ENCODE measurements at places on chromosomes 12 and 14. TPM values are rescaled to one million over a fixed set of nuclear protein-coding genes. Genes with fewer than 3 reads are reported as not detected.

DNA sequence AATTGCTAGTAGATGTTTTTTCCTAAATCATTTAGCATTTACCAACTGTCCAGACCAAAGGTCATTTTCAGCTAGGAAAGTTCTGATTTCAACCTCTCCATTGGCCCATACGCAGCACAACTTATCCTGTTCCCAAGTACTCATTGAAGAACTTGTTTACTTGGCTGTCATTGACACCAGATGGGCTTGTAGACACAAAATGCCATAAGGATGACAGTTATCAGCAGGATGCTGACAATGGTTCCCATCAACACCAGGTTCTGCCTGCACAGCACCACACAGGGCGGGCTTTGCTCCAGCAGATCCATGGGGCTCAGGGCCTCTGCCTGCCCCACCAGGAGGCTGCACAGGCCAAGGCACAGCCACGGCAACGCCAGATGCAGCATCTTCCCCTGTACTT is 36.5 kb upstream of the TMPRSS12 start:
- DNase-seq = peak; percentile 36

RNF212B gene
- not detected for total RNA-seq

- no peak for DNase-seq
Observed at GRCh38 chr12:94260717-94261116, 112.3 kb downstream of the PLXNC1 start.

NDRG2 gene
- under 0.01 TPM for total RNA-seq

- DNase-seq = no peak
Observed at GRCh38 chr12:92365333-92365732, 219.7 kb upstream of the BTG1 start.

DNA sequence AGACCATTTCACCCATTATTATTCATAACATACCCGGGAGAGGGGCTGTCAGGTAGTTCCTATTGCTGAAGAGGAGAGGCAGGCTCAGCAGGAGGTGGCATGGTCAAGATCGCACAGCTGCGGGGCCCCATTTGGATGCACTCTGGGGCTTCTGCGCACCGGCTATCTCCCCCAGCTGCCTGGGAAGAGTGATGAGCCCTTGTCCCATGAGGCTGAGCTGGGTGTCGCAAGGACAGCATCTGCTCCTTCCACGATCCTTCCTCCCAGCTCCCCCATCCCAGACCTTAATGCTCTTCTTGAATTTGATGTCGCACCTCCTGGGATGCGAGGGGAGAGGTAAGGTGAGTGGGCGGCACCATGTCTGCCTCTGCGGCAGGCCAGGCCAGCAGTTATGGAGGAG is 62.6 kb downstream of the SLC24A4 start:
- no peak for DNase-seq

DNA sequence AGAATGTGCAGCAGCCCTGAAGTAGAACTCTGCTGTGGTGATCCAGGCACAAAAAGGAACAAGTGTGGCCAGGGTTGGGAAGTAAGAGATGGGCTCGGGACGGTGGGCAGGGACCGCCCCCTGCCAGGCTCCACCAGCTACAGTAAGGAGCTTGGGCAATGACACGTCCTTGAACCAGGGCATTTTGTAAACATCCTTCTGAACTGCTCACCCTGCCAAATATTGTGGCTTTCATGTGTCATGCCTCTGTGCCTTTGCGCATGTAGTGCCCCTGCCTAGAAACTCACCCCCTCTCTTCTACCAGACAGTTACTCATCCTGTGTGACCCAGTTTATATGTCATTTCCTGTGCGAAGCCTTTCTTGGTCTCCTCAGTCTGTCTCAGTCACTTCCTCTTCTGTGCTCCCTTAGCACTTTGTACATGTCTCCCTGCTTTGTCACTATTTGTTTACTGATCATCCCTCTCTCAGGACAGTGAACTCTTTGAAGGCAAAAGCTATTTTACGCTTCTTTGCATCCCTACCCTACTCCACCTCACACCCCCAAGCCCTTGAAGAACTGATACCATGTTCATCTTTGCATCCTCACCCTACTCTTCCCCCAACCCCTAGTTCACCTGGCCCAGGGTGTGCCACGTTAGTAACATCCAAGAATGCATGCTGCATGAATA is 108.9 kb upstream of the PLEKHG7 start:
- DNase-seq = peak; percentile 88

CACNA1C gene
- 19.2 TPM for total RNA-seq

DNA sequence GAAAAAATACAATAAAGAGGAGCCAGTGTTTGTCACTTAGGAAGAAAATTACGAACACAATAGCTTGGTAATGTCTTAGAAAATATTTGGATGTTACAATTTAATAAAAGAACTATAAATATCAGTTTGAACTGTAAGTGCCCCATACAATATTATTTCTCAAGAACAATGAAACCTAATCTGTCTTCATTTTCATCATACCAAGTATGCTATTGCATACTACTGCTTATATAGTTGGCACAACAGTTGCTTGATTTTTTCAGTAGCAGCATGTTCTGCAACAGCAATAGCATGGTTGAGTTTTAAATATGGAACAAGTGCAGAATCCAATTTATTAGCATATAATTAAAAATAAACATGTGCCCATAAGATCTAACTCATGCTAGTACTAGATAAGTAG is 564.6 kb downstream of the C12orf50 start:
- no peak for DNase-seq

JDP2 gene
- total RNA-seq = 77.1 TPM

- DNase-seq = no peak
Observed at GRCh38 chr12:93287149-93287548, 90.6 kb upstream of the NUDT4 start.

RDH5 gene
- total RNA-seq = 32.2 TPM

DNA sequence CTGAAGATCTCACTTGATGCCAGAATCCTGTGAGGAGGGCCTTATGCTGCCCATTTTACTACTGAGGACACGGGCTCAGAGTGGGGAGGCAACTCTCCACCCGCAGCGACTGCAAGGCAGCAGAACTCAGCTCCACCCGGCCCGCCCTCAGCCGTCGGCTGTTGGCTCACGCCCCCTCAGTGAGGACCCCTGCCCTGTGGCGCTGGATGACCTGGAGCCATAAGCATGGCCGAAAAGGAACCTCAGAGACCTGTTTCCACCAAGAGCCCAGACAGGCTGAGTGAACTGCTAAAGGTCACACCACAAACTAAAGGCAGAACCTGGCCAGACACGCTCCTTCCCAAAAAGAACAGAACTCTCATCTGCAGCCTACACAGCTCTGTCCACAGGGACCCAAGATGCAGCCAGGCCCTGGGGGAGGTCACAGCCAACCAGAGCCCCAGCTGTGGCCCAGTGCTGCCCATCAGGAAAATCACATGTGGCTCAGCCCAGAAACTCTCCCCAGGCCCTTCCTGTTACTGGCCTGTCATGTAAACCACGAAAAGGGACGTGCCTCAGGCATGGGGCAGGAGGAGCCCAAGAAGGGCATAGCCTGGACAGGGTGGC is 32.8 kb downstream of the CCNK start:
- DNase-seq = peak; percentile 65

INTS13 gene
- 25.9 TPM for total RNA-seq
